CD4-positive, alpha-beta memory T cell (primary cell): ENCODE measurements at places on chromosomes 4 and X. TPM values are rescaled to one million over a fixed set of nuclear protein-coding genes. Genes with fewer than 3 reads are reported as not detected.

The CD40LG gene
- total RNA-seq: 75.0 TPM

The CENPVL3 gene
- total RNA-seq: not detected

The SLC2A9 gene
- 2.0 TPM for total RNA-seq

The WNK3 gene
- 0.81 TPM for total RNA-seq

The HDX gene
- total RNA-seq: 0.29 TPM

The FUNDC2 gene
- total RNA-seq: 53.6 TPM

DNA sequence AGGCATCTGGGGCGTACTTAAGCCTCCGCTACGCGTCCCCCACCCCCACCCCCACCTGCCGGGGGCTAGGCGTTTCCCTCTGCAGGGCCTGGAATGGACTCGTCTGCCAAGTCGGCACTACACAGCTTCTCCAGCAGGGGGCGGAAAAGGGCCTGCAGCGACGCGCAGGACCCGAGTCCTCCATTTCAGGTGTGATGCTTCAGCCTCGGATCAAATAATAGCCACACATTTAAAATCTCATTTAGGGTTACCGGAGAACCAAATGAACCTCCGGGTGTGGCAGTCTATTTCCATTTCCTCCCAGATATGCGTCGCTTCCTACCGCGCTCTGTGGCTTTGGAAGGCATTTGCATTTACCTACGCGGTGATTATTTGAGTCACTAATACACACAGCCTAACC, 2.9 kb downstream of the PAK3 start:
- DNase-seq: peak; percentile 74
- H3K27me3 ChIP-seq: no peaks in the 10 kb centered on the region
- H3K36me3 ChIP-seq: no peaks in the 10 kb centered on the region
- peak overlapping the region; percentile 12 for H3K27ac ChIP-seq
- H3K4me1 ChIP-seq: peaks cover 23% of the 10 kb centered on the region
- no peak overlapping the region for H3K4me3 ChIP-seq

DNA sequence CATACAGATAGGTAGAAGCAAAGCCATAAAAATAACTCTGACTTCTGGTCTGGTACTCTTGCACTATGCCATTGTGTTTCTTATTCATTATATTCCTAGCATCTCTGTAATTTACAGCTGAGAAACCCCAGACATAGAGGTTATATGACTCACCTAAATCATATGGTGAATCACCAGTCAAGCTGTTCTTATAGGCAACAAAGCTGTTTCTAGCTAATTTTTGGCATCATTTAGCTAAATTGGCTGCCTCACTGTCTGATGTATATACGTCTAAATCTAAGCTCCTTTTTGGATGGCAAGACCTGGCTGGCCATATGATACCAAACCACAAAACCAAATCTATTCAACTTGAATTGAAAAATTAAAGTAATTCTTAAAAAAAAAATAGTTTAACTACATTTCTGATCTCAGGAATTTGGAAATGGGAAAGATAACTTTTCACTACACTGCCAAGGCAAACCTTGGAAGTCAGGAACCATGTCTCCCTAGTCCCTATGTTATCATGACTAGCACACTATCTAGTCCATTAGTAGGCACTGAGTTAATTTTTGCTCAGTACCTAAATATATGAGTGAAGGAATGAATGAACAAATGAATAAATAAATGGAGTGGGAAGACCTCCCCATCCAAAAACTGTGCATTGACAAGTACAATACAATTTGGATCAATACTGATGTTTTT, 41.3 kb upstream of the STAG2 start:
- no peak overlapping the region for H3K27ac ChIP-seq
- no peaks in the 10 kb centered on the region for H3K4me1 ChIP-seq
- no peak for DNase-seq
- no peaks in the 10 kb centered on the region for H3K36me3 ChIP-seq
- no peaks in the 10 kb centered on the region for H3K27me3 ChIP-seq
- no peak overlapping the region for H3K4me3 ChIP-seq

DNA sequence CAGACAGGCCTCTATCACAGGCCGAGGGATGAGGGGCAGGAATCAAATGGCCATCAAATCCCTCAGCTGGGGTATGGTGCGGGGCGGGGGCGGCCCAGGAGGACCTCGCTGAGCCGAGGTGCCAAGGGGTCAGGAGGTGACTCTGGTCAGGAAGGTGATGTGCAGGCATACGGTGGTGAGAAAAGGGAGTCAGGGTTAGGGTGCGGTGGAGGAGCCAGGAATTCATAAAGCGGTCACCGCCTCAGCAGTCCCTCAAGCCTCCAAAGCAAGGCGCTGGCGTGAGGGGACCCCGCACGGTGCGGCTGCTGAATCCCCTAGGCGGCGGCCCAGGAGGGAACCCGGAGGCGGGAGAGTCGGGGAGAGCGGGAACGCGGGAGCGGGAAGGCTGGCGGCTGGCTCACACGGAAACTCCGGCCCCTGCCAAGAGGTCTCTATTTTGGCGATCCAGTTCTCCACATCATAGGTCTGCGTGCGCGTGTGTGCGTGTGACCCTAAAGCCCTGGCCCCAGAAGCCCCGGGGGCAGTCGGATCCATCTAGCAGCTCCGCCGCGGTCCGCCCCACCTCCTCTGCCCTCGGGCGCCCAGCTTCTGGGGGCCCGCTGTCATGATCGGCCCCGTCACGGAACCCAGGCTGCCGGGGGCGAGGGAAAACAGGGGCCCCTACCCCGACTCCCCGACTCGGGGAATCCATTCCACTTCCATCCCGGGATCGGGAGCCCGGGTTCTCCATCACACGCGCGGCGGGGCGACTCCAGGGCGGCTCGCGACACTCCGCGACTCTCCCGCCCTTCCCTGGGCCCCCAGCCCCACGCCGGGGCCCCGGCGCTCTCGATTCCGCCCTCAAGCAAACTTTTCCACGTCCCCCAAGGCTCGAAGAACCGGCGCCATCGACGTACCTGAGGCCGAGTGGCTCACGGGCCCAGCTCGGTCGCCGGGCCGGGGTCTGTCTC, 593 bp downstream of the ELF4 start:
- H3K36me3 ChIP-seq: no peaks in the 10 kb centered on the region
- H3K27ac ChIP-seq: peak overlapping the region; percentile 70
- H3K4me1 ChIP-seq: peaks cover 40% of the 10 kb centered on the region
- H3K27me3 ChIP-seq: no peaks in the 10 kb centered on the region

DNA sequence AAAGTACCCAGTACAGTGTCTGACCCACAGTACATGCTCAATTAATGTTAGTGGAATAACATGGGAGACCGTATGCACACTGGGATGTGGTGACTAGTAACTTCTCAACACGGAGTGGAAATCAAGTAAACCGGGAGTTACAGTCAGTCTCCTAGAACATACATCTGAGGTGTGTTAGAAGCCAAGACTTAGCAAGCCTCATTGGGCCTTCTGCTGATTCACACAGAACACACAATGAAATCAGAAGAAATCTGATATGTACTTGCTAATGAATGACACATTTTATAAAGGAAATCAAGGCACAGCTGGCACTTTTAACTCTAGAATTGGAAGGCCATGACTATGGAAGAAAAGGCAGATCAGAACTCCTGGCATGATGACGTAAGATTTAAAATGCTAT, 13.0 kb downstream of the TRAPPC2 start:
- DNase-seq: no peak
- peaks cover 4% of the 10 kb centered on the region for H3K36me3 ChIP-seq
- no peaks in the 10 kb centered on the region for H3K27me3 ChIP-seq
- H3K27ac ChIP-seq: no peak overlapping the region

DNA sequence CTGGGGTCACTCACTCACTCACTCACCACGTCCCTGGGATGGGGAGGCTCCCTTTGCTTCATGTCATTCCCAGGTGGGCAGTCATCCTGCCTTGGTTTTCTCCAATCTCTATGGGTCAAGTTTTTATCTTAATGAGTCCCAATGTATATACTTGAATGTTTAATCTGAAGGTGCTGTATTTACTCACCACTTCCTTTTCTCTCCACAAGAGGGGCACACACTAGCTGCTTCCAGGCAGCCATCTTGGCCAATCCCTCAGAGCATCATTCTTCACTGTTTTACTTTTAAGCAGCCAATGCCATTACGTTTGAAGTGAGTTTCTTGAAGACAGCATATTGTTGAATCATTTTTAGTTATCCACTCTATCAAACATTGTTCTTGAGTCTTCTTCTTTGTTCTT, 153.4 kb upstream of the ARSJ start:
- no peak overlapping the region for H3K4me3 ChIP-seq
- no peak for DNase-seq
- no peaks in the 10 kb centered on the region for H3K27me3 ChIP-seq
- no peak overlapping the region for H3K27ac ChIP-seq
- H3K36me3 ChIP-seq: no peaks in the 10 kb centered on the region

- no peaks in the 10 kb centered on the region for H3K27me3 ChIP-seq
- no peak overlapping the region for H3K27ac ChIP-seq
- H3K4me3 ChIP-seq: no peak overlapping the region
- no peaks in the 10 kb centered on the region for H3K36me3 ChIP-seq
Observed at GRCh38 chr4:100302061-100303026, 112.1 kb upstream of the DDIT4L start.

DNA sequence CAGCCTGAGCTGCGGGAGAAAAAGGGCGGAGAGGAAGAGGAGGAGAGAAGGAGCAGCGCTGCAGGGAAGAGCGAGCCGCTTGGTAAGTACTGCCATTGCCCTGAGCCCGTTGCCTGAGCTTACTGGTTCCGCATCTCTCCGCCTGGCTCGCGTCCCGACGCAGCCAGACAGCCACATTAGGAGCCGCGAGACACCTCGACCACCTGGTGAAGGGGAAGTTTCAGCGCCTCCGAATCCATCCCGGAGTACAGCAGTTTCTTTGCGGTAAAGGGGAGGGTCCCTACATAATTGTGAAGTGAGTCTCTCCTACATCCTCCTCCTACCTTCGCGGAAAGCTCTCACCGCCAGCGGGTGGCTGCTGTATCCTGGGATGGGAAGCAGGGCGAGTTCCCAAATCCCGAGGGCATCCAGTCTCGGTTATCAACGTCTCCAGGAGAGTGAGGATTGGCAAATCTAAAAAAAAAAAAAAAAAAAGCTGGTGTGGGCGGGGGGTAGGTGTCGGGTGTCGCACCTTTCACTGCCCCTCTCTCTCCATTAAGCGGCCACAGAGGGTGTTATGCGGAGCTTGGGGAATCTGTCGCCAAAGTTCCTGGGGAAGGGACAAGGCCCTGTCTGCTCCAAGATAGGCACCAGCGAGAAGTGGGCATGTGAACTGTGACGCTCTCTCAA, 7.9 kb downstream of the TBX22 start:
- DNase-seq: no peak
- no peaks in the 10 kb centered on the region for H3K4me1 ChIP-seq
- H3K27me3 ChIP-seq: no peaks in the 10 kb centered on the region
- no peaks in the 10 kb centered on the region for H3K36me3 ChIP-seq
- no peak overlapping the region for H3K4me3 ChIP-seq
- no peak overlapping the region for H3K27ac ChIP-seq

GRCh38 chr4:28883211-28883610, 1837.0 kb upstream of the PCDH7 start:
- H3K36me3 ChIP-seq: no peaks in the 10 kb centered on the region
- no peaks in the 10 kb centered on the region for H3K4me1 ChIP-seq
- no peak for DNase-seq
- H3K4me3 ChIP-seq: no peak overlapping the region

GRCh38 chr4:17535242-17535641, 20.3 kb downstream of the CLRN2 start:
- H3K27ac ChIP-seq: no peak overlapping the region
- H3K36me3 ChIP-seq: no peaks in the 10 kb centered on the region
- H3K27me3 ChIP-seq: no peaks in the 10 kb centered on the region
- H3K4me1 ChIP-seq: no peaks in the 10 kb centered on the region
- no peak for DNase-seq

DNA sequence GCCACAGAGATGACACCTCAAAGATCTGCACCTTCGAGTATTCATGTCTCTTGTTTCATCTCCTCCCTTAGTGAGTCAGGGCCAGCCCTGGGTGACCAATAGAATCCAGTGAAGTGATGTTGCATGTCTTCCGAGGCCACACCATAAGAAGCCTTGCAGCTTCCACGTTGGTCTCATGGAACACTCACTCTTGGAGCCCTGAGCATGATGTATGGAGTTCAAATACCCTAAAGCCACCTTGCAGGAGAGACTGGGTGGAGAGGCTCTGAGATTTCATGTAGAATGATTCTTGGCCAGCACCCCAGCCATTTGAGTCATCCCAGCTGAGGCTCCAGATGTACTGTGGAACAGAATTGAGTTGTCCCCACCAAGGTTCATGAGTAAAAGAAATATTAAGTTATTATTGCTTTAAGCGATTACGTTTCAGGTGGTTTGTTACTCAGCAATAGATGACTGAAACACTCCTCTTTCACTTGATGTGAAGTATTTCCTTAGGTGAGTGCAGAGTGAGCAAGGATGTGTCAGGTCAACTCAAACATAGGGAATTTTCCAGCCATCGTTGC, 5.0 kb upstream of the RP2 start:
- H3K4me3 ChIP-seq: no peak overlapping the region
- no peak overlapping the region for H3K27ac ChIP-seq
- H3K4me1 ChIP-seq: no peaks in the 10 kb centered on the region
- no peaks in the 10 kb centered on the region for H3K27me3 ChIP-seq
- H3K36me3 ChIP-seq: no peaks in the 10 kb centered on the region

DNA sequence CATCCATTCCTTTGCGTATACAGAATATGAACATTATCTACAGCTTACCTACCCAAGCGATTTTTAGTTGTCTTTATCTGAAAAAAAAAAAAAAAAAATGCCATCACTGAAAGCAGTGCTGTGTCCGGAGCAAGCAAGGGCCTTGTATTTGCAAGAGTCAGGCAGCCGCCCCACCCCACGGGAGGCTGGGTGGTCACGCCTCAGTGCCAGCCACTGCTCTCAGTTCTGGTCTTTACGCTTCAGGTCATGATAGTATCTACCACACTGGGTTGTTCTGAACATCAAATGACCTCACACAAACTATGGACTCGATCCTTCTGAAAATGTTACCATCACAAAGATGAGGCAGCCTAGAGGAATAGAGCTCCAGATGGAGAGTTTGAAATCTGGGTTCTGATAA, 62.7 kb upstream of the HELT start:
- no peak overlapping the region for H3K27ac ChIP-seq
- DNase-seq: no peak
- H3K4me3 ChIP-seq: no peak overlapping the region

GRCh38 chrX:48617542-48618340, 20.4 kb downstream of the WDR13 start:
- H3K36me3 ChIP-seq: no peaks in the 10 kb centered on the region
- H3K4me3 ChIP-seq: no peak overlapping the region
- no peaks in the 10 kb centered on the region for H3K4me1 ChIP-seq
- H3K27ac ChIP-seq: no peak overlapping the region

- H3K4me3 ChIP-seq: no peak overlapping the region
- no peak overlapping the region for H3K27ac ChIP-seq
- DNase-seq: no peak
- H3K4me1 ChIP-seq: peaks cover 11% of the 10 kb centered on the region
- no peaks in the 10 kb centered on the region for H3K36me3 ChIP-seq
- H3K27me3 ChIP-seq: no peaks in the 10 kb centered on the region
Observed at GRCh38 chr4:8035371-8035780, 95.7 kb upstream of the AFAP1 start.

GRCh38 chrX:54294306-54294705, 63.5 kb downstream of the WNK3 start:
- no peaks in the 10 kb centered on the region for H3K27me3 ChIP-seq
- H3K36me3 ChIP-seq: no peaks in the 10 kb centered on the region
- DNase-seq: no peak
- no peaks in the 10 kb centered on the region for H3K4me1 ChIP-seq

DNA sequence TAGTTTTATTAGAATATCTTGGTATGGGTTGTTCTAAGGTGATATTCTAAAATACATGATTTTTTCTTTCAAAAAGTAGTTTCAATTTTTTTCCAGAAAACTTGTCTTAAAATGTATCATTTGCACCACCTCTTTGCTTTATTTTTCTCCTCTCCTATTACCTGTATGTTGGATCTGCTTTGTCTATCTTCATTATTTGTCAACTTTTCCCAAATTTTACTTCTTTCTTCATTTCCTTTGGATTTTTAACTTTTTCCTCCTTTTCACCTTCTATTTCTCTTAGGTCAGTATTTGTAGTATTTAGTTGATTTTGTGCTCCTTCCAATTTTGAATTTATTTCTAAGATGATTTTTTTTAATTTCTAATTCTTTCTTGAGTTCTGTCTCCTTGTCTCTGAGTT, 169.6 kb downstream of the APBB2 start:
- H3K36me3 ChIP-seq: no peaks in the 10 kb centered on the region
- no peak for DNase-seq
- H3K27ac ChIP-seq: no peak overlapping the region
